ENCODE measurements at places on chromosomes 2 and 18.

DNA sequence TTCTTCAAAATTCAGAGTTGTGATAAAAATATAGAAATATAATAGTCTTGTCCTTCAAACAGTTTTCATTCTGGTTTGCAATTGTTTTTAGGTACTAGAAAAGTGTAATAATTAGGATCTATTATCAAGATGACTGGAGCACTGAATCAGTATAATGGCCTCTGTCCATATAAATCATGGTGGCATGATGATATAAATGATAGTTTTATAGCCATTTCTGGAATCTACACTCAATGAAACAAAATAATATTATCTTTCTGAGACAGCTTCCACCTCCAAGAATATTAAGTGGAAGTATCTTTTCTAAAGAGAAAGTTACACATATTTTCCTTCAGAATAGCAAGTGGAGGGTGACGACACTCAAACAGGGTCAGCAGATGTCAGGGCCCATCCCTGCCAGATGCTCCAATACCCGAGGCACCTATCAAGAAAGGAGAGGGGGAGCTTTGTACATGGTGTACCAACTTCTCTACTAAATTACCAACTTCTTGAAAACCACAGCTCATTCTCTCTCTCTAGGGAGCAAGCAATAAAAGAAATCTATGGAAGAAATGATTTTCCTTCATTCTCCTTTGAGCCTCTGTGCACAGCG is 882.7 kb upstream of the CHAC2 start:
- DNase-seq: no peak

DNA sequence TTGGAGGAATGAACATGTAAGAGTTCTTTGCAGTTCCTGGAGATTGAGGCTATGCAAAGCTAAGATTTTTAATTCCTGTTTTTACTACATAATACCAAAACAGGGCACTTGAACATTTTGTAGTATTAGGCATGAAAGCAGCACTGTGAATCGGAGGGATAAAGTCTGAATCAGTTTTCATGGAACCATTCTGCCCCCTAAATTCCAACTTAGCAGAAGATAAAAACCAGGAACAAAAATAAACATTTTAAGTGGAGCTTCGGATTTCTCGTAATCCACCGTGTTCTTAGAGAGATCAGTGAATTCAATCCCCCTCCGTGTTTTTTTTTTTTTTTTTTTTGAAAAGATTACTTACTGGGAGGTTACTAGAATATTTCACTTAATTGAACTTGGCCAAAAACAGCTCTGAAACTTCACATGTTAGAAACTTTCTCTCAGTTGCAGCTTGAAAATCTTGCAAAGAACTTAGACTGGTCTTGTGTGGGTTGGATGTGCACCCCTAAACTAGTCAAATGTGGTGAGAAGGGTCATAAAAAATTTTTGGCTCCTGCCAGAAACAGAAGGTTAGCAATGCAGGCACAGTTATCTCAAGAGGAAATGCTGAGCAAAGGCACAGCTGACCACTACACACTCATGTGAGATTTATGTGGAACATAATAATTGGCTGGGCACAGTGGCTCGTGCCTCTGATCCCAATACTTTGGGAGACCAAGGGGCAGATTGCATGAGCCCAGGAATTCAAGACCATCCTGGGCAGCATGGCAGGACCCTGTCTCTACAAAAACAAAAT is 145.4 kb upstream of the RNF152 start:
- no peak for DNase-seq

DNA sequence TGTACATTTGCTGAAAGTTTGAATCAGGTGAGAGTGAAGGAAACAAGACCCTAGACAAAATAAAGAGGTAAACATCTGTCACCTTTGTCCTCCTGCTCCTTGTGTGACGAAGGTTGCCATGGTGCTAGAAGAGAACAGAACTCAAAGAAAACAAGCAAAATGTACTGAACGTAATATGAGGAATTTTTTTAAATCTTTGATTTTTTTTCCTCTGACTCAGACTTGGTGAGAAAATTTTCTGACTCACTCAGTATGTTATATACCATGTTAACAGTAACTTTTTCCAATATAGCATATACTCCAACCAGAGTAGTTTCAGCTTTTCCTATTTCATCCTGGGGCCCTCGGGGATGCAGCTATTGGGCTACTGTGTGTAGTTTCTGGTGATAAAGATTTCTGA is 2114.6 kb upstream of the PIK3C3 start:
- DNase-seq: no peak

DNA sequence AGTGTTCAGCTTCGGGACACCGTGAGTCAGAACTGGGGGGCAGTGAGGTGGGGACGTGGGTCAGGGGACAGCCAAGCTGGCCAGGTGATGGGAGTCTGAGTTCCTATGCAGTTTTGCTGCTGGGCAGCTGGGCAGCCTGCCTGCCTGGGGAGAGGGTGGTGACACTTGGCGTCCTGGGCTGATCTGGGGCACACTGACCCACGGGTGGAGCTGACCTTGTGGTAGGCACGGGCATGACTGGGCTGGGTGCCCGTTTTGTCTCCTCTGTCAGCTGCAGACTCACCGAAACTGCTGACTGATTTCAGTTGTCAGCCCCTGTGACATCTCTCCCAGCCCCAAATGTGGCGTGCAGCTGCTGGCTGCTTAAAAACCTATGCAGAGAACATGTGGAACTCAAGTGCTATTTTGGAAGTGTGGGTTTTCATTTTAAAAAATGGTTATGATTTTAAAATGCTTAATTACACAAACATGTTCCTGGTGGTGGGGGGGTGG is 32.6 kb upstream of the E2F6 start:
- no peak for DNase-seq

DNA sequence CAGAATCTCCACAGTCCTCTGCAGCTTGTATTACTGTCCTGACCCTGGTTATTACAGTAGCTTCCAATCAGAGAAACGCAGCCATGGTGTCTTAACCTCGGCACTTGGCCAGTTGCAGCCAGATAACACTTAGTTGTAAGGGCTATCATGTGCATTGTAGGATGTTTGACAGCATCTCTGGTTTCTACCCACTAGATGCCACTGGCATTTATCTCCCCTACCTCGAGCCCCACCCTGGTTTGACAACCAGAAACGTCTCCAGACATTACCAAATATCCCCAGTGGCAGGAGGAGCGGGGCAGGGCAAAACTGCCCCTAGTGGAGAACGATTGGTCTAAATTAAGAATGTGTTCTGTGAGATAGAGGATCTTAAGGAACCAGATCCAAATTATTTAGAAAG is 13.1 kb downstream of the DSG2 start:
- no peak for DNase-seq

GRCh38 chr2:127020536-127020935 is 86.4 kb downstream of the BIN1 start:
- no peak for DNase-seq

Measured in T-helper 2 cell (primary cell).